ENCODE measurements at places on chromosomes 7 and 10.

DNA sequence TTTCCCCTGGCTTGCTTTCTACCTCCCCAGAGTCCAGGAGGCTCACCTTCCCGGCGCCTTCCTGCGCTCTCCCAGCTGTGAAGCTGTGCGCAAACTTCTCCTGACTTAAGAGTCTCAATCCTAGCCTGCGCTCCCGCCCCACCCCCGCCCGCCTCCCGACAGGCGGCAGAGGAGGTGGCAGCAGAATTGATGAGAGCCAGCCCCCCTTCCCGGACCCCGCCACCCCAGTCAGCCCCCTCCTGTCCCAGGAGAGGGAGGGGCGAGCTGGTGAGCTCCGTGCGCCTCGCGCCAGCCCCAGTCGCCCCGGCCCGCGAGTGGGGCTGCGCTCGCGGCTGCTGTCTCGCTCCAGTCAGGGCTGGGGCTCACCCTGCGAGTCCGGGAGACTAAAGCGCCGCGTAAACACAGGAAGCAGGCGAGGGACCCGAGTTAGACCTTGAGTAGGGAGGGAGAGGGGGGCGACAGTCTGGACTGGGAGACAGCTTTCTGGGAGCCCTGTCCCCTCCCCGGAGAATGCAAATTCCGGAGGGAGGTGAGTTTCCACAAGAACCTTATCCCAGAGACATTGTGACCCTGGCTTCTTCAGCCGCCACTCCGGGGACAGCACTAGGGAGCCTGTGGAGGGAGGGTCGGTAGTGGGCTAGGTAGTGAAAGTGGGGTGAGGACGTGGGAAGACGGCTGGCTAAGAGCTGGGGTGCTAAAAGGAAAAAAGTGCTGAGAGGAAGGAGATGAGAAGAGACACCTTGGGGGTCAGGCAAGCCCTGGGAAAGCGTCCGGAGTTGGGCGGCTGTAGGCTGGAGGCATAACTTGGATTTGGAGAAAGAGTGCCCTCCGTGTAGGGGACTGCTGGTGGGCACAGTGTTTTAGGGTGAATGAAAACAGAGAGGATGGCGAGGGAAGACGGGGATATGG lies at the start of gene CALCR:
TSS of gene CALCR (minus strand) at position 79 of the 909 bp plus-strand sequence. CDS start 87,743 bp downstream, outside the sequence.
- DNase-seq = no peak

DNA sequence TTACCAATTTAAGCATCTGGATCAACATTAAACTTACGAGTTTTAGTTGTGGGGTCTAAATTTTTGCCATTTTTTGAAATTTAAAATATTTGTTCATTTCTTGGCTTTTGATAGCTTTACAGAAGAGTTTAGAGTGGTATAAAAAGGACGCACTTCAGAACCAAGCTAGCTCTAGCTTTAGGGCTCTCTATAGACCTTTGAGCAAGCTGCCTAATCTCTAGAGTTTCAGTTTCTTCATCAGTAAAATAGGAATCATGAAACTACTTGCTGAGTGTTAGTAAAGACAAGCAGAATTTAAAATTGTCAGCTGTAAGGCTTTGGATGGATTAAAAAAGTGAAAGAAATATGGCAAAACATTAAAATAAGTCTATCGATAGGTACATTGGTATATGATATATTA lies 266.5 kb downstream of the IPMK start:
- DNase-seq = no peak

DNA sequence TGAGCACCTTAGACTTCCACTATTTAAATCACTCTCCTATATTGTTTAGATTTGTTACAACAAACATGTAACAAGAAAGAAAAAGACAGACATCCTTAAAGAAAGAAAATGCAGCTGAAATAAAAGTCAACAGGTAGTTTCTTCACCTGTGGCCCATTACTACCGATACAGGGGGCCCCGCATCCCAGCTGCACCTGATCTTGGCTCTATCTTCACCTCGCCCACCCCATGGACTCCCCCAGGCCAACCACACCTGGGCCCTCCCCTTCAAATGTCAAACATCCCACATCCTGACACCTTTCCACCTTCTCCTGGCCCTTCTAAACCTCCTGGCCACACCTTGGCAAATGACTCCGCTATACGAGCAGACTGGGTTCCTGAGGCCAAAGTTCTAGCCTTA lies 7.0 kb downstream of the DDX56 start:
- no peak for DNase-seq

DNA sequence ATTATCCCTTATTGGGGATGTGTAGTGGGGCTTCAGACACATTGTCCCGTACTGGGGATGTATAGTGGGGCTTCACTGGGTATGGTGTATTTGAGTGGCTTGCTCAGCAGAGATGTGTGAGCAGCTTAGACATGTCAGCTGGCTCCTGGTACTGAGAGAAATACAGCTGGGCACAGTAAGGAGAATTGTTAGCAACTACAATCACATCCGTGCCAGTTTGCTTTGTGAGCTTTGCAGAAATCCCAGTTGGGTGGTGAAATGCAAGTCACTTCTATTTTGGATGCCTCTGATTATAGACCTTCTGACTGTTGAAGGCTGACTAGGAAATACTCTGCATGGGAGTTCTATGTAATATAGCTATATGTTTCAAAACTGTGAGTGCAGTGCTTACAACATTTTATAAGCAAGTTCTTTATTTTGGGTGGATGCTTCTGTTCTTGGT lies 10.8 kb downstream of the CCNY start:
- no peak for DNase-seq

GRCh38 chr10:124696446-124697392 lies 47.5 kb downstream of the FAM53B start:
- no peak for DNase-seq

- no peak for DNase-seq
Measured at GRCh38 chr7:114911411-114911810, 10.5 kb upstream of the MDFIC start.

DNA sequence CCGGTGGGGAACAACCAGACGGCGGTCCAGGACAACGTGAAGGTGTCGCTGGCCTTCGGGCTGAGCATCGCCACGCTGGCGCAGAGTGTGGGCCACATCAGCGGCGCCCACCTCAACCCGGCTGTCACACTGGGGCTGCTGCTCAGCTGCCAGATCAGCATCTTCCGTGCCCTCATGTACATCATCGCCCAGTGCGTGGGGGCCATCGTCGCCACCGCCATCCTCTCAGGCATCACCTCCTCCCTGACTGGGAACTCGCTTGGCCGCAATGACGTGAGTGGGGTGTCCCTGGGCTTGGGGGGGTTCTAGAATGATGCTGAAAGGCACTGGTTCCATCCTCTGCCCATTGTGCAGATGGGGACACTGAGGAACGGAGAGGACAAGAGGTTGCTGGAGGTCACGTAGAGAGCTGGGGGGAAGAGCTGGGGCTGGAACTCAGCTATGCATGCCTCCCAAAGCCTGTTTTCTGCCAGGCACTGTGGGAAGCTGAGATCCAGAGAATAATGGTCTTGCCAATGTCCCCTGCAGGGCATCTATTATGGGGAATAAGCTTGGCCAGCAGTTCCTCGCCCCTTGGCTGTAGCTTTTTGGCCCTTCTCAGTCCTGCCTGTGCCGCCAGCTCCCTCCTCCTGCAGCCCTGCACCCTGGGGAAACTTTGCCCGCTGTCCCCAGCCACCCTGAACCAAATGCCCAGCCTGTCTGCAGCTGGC lies 523 bp downstream of the AQP1 start:
- DNase-seq = no peak
